Stimulated activated CD8-positive, alpha-beta memory T cell treated with anti-CD3 and anti-CD28 coated beads, Interleukin-4, amount 100 ng/mL, for 1 hour (primary cell): ENCODE measurements at places on chromosomes 3 and 15.

GRCh38 chr15:80132382-80132781 lies 20.4 kb upstream of the FAH start:
- DNase-seq = no peak

- no peak for DNase-seq
These were observed 9.8 kb downstream of the GXYLT2 start for GRCh38 chr3:72897758-72898007.

- no peak for DNase-seq
These were observed 24.5 kb upstream of the BDH1 start for GRCh38 chr3:197580253-197580691.

DNA sequence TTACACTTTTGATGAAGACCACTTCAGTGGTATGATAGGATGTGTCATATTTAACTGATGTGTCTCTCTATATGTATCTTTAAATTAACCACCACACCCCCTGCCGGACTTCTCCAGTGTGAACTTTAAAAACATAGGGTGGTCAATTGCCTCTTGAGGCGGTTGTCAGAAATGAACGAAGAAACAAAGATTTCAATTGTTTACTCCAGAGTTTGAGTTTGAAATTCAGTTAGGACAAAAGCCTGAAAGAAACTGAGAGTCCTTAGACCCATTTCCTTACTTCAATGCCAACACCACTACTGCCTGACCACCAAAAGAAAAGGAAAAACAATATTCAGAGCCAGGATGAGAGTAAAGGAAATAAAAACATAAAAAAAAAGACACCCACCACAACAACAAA lies 40.2 kb downstream of the VGLL3 start:
- no peak for DNase-seq

GRCh38 chr3:89955156-89955555 lies 847.7 kb downstream of the EPHA3 start:
- DNase-seq = no peak
